CD8-positive, alpha-beta memory T cell (primary cell): ENCODE measurements at places on chromosomes 12 and 14. TPM values are rescaled to one million over a fixed set of nuclear protein-coding genes. Genes with fewer than 3 reads are reported as not detected.

GRCh38 chr14:52227619-52228222 lies 39.8 kb upstream of the PTGDR start:
- no peak overlapping the region for H3K4me3 ChIP-seq
- DNase-seq, result no peak
- peaks cover 4% of the 10 kb centered on the region for H3K4me1 ChIP-seq
- H3K27me3 ChIP-seq, result no peaks in the 10 kb centered on the region
- H3K36me3 ChIP-seq, result no peaks in the 10 kb centered on the region

DNA sequence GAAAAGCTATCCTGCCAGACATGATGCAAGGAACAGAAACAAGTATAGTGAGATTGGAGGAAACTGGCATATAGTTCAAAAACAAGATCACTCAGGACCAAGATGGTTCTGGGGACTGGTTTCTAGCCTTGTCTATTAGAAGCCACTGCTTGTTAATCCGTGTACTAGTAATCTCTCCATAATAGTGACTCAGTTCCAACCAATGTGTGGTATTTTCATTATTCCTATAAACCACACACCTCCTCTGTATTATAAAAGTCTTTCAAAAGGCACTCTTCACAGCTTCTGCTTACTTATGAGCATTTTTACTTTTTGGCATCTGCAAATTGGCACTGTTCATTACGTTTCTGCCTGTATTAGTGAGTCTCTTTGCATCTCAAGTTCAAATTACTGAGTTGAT lies 140.3 kb downstream of the SLC6A15 start:
- H3K4me1 ChIP-seq, result no peaks in the 10 kb centered on the region
- no peaks in the 10 kb centered on the region for H3K27me3 ChIP-seq
- no peaks in the 10 kb centered on the region for H3K36me3 ChIP-seq
- no peak overlapping the region for H3K27ac ChIP-seq
- no peak for DNase-seq

GRCh38 chr12:44812062-44812461 lies 64.1 kb downstream of the NELL2 start:
- peak; percentile 33 for DNase-seq
- no peak overlapping the region for H3K4me3 ChIP-seq
- no peak overlapping the region for H3K27ac ChIP-seq
- no peaks in the 10 kb centered on the region for H3K27me3 ChIP-seq

GRCh38 chr12:39440101-39440500 lies 2.8 kb downstream of the KIF21A start:
- H3K4me1 ChIP-seq, result peaks cover 16% of the 10 kb centered on the region
- no peak overlapping the region for H3K4me3 ChIP-seq
- H3K36me3 ChIP-seq, result no peaks in the 10 kb centered on the region
- H3K27ac ChIP-seq, result no peak overlapping the region

GRCh38 chr14:85224241-85224640 lies 305.7 kb upstream of the FLRT2 start:
- H3K4me1 ChIP-seq, result no peaks in the 10 kb centered on the region
- no peak overlapping the region for H3K4me3 ChIP-seq
- DNase-seq, result no peak
- H3K36me3 ChIP-seq, result no peaks in the 10 kb centered on the region
- no peak overlapping the region for H3K27ac ChIP-seq
- H3K27me3 ChIP-seq, result no peaks in the 10 kb centered on the region

DNA sequence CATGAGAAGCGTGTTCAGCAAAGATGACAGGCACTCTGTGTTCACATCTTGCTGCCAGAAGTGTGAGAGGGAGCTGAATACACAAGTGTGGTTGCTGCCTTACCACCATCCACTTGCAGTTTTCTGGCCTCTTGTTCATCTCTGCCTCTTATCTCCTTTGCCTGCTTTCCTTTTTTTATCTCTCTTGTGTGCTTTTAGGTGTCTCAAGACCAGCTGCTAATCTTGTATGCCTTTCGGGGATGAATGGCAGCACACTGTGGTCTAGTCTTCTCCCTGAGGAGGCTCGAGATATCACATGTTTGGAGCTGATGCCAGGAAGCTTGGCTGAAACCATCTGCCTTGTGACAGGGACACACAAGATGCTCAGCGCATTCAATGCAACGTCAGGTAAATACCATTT lies 17.2 kb downstream of the FAM234B start:
- no peaks in the 10 kb centered on the region for H3K27me3 ChIP-seq
- H3K4me3 ChIP-seq, result no peak overlapping the region
- H3K36me3 ChIP-seq, result no peaks in the 10 kb centered on the region
- DNase-seq, result no peak
- H3K4me1 ChIP-seq, result no peaks in the 10 kb centered on the region

DNA sequence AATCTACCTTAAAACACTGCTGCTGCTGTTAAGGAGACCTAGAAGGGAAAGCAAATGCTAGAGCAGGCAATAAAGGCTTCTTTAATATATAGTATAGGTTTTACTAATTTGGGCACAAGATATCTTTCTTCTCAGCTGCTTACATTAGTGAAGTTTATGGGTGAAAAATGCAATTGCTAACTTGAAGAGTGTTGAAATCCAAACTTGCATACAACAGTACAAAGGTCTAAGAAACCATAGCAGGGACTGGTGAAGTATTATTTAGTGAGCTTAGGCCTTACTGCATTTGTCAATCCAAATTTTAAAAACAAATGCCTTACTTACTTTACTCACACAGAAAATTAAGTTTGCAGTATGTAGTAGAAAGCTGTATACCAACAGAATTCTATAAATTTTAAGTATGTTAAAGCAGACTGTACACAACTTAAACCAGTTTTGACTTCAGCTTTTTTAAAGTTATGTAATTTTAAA lies 1.4 kb upstream of the AP4S1 start:
- H3K4me1 ChIP-seq, result peaks cover 19% of the 10 kb centered on the region
- no peak overlapping the region for H3K27ac ChIP-seq
- no peak overlapping the region for H3K4me3 ChIP-seq
- H3K36me3 ChIP-seq, result no peaks in the 10 kb centered on the region
- DNase-seq, result no peak

DNA sequence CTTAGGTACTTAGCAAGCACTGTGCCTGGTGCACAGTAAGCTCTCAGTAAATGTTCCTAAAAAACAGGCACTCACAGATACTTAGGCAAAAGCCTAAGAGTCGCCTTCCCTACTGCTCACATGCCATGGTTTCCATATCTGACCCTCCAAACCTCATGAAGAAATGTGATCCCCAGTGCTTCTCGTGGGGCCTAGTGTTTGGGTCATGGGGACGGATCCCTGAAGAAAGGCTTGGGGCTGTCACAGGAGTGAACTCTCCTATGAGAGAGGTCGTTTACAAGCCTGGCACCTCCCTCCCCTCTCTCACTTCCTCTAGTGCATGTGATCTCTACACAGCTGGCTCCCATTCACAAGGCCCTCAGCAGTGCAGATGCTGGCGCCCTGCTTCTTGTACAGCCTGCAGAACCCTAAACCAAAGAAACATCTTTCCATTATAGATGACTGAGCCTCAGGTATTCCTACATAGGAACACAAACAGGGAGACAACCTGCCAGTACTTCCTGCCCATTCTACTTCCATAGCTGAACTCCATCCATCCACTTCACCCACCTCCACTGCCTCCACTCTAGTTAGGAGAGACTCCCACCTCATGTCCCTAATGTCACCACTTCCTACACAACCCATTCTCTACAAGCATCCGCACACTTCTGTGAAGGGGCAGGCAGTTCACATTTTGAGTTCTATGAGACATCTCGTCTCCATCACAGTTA lies 2.9 kb downstream of the SLC15A4 start:
- H3K4me1 ChIP-seq, result peaks cover 43% of the 10 kb centered on the region
- H3K4me3 ChIP-seq, result no peak overlapping the region
- no peak for DNase-seq
- no peak overlapping the region for H3K27ac ChIP-seq

DNA sequence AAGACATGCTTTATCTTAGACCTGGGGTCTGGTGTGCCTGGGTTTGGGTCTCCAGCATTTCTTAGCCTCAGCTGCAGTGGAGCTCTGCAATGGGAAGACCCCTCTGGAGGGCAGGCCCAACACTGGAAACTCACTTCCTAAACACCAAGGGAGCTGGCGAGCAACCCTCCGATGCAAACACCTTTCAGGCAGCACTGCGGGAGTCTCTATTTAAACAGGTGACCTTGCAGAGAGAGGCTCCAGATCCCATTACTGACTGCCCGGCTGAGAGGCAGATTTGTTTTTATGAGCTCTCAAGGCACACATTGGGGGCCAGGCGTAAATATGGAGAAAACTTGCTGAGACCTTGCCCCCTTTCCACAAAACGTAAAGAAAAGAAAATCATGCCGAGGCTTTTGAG lies 195.5 kb downstream of the PAX9 start:
- no peak overlapping the region for H3K4me3 ChIP-seq
- H3K36me3 ChIP-seq, result no peaks in the 10 kb centered on the region
- no peaks in the 10 kb centered on the region for H3K4me1 ChIP-seq
- H3K27ac ChIP-seq, result no peak overlapping the region

DNA sequence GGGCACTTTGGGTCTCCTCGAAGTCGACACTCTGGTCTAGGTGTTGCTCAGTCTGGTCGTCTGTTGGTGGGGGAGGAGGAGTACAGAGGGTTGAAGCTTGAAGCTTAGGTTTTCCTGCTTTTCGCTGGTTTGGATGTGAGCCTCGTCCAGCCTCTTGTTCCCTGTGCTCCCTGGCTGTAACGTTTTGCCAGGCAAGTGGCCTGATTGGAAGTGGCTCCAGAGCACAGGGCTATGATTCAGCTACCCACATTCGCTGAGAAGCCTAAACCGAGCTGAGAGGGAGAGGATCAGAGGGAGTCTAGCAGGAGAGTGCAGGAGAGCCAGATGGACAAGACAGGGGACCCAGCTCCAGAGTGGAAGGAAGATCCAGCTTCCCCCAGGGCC lies 6.1 kb downstream of the HOXC10 start:
- no peak overlapping the region for H3K4me3 ChIP-seq
- no peaks in the 10 kb centered on the region for H3K36me3 ChIP-seq
- H3K27me3 ChIP-seq, result peaks cover 99% of the 10 kb centered on the region
- H3K4me1 ChIP-seq, result peaks cover 33% of the 10 kb centered on the region
- no peak for DNase-seq
- H3K27ac ChIP-seq, result no peak overlapping the region

The TAS2R20 gene
- not detected for polyA plus RNA-seq

- H3K27ac ChIP-seq, result no peak overlapping the region
- no peak for DNase-seq
- no peaks in the 10 kb centered on the region for H3K36me3 ChIP-seq
Measured at GRCh38 chr12:108587826-108588225, 10.1 kb downstream of the TMEM119 start.

The ARID2 gene
- polyA plus RNA-seq, result 12.9 TPM

The AQP2 gene
- not detected for polyA plus RNA-seq

GRCh38 chr12:112380663-112381405 lies 1.4 kb downstream of the HECTD4 start:
- peak overlapping the region; percentile 57 for H3K27ac ChIP-seq
- H3K4me1 ChIP-seq, result peaks cover 16% of the 10 kb centered on the region
- H3K4me3 ChIP-seq, result peak overlapping the region; percentile 69
- H3K36me3 ChIP-seq, result no peaks in the 10 kb centered on the region
- no peak for DNase-seq

GRCh38 chr12:10142976-10143589 lies 13.1 kb upstream of the CLEC7A start:
- no peak overlapping the region for H3K27ac ChIP-seq
- no peak for DNase-seq
- no peaks in the 10 kb centered on the region for H3K27me3 ChIP-seq
- H3K36me3 ChIP-seq, result no peaks in the 10 kb centered on the region

The ANKRD33 gene
- polyA plus RNA-seq, result not detected

The GPR135 gene
- polyA plus RNA-seq, result 0.64 TPM

The LUM gene
- polyA plus RNA-seq, result not detected

GRCh38 chr12:29148596-29148910 lies 525 bp upstream of the FAR2 start:
- no peaks in the 10 kb centered on the region for H3K36me3 ChIP-seq
- peak overlapping the region; percentile 82 for H3K4me3 ChIP-seq
- no peak for DNase-seq
- peaks cover 12% of the 10 kb centered on the region for H3K4me1 ChIP-seq

The OTOGL gene
- not detected for polyA plus RNA-seq

- H3K36me3 ChIP-seq, result no peaks in the 10 kb centered on the region
- no peak overlapping the region for H3K4me3 ChIP-seq
- no peaks in the 10 kb centered on the region for H3K27me3 ChIP-seq
- H3K27ac ChIP-seq, result no peak overlapping the region
- no peaks in the 10 kb centered on the region for H3K4me1 ChIP-seq
- no peak for DNase-seq
Measured at GRCh38 chr12:103547376-103547775, 39.7 kb upstream of the STAB2 start.

GRCh38 chr14:104092931-104093365 lies 7.4 kb downstream of the ASPG start:
- H3K4me1 ChIP-seq, result no peaks in the 10 kb centered on the region
- no peak overlapping the region for H3K27ac ChIP-seq
- no peak for DNase-seq
- H3K4me3 ChIP-seq, result no peak overlapping the region
- H3K27me3 ChIP-seq, result no peaks in the 10 kb centered on the region
- no peaks in the 10 kb centered on the region for H3K36me3 ChIP-seq

DNA sequence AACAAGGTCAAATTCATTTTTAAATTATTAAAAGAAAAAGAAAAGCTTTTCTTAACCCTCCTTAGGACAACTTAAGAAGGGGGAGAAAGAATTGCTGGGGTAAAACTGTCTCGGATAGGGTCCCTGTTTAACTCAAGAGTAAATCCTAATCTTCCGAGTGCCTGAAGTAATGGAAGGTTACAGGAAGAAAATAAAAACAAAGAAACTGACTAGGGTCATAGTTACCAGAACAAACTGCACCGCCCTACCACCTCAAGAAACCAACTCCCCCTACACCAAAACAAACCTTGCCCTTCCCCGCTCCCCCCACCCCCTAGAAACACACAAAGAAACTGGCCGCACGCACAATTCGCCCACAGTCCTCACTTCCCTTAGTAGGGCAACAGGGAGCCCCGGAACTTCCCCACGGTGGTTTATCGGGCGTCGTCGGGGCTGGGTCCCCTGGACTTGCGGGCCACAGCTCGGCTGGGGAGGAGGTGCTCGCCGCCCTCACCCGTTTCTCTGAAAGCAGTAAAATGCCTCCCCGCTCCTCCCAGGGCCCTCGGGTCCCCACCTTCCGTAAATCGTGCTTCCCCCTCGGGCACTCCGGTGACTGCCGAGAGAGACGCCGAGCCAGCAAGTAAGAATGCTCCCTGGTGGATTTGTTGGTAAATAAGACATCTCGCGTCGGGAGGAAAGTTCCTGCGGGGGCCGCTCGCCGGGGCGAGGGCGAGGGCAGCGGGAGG lies 2.4 kb downstream of the SINHCAF start:
- DNase-seq, result peak; percentile 58
- H3K4me3 ChIP-seq, result peak overlapping the region; percentile 81
- peak overlapping the region; percentile 91 for H3K27ac ChIP-seq

- no peak for DNase-seq
- no peak overlapping the region for H3K27ac ChIP-seq
- no peak overlapping the region for H3K4me3 ChIP-seq
- H3K4me1 ChIP-seq, result no peaks in the 10 kb centered on the region
- no peaks in the 10 kb centered on the region for H3K27me3 ChIP-seq
- H3K36me3 ChIP-seq, result no peaks in the 10 kb centered on the region
Measured at GRCh38 chr14:65769151-65769550, 356.6 kb downstream of the FUT8 start.

- H3K27me3 ChIP-seq, result no peaks in the 10 kb centered on the region
- DNase-seq, result no peak
- H3K4me1 ChIP-seq, result no peaks in the 10 kb centered on the region
- no peak overlapping the region for H3K27ac ChIP-seq
Measured at GRCh38 chr14:37122919-37123639, 49.3 kb downstream of the SLC25A21 start.
